ENCODE measurements at places on chromosomes 12 and 14. TPM values are rescaled to one million over a fixed set of nuclear protein-coding genes. Genes with fewer than 3 reads are reported as not detected.
A peak's percentile ranks its signal among the peaks of the same experiment; 100 is the strongest.

GRCh38 chr12:55707841-55708694 is at the start of gene ITGA7:
Gene ITGA7, minus strand, starts transcription at chr12:55707904. Its CDS starts 222 bp downstream, at chr12:55707682.
- peak; percentile 86 for DNase-seq

DNA sequence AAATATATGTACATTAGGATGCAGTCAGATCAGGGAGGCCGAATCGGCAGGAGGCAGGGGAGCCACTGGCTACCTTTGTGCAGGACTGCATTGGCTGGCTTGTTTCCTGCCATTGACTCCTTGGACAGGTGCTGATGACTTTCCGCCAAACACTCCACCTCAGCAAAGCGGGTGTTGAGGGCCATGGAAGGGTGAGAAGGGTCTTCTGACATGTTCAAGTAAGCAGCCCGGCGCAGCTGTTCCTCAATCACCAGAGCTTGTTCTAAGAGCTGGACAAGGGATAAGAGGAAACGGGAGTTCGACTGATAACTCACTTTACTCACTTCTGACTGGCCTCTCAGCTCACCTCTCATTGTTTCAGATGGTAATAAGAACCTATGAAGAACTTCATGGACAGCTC is 4.9 kb upstream of the NOP2 start:
- DNase-seq = no peak

- no peak for DNase-seq
Observed at GRCh38 chr14:73935666-73936065, 14.2 kb downstream of the FAM161B start.

GRCh38 chr12:79512068-79512467 is 178.7 kb downstream of the PAWR start:
- DNase-seq = no peak

DNA sequence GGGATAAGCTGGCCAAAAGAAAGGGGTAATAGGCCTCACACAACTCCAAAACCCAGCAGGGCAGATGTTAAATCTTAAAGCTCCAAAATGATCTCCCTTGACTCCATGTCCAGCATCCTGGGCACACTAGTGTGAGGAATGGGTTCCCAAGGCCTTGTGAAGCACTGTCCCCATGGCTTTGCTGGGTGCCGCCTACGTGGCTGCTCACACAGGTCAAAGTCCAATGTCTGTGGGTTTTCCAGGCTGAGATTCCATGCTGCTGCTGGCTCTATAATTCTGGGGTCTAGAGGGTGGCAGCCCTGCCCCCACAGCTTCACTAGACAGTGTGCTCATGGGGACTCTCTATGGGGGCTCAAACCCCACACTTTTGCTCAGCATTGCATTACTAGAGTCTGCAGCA is 145.3 kb upstream of the GRIN2B start:
- no peak for DNase-seq

GRCh38 chr14:63603749-63604277 is 37.9 kb downstream of the WDR89 start:
- no peak for DNase-seq

DNA sequence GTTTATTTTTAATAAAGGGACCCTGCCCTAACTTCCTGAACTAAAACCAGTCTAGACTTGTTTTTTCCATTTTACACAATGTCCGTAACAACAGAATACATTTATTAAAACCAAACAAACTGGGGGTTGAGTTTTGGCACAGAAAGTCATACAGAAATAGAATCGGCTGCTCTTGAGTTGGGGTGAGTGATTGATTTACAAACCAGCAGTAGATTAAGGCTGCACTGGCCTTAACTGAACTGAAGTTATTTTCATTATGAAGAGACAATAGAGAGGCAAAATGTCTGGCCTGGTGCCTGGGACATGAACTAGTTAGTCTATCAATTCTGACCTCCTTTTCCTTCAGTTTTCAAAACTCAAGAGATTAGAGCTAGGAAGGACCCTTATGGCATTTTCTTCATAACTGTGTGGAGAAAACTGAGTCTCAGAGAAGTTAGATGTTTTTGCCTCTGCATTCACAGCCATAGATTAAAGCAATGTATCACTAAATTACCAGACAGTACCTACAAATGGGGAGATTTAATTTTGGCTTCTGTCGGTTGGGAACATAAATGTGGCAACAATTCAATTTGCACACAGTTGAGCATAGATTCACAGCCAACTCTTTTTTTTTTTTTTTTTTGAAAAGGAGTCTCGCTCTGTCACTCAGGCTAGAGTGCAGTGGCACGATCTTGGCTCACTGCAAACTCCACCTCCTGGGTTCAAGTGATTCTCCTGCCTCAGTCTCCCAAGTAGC is 19.8 kb upstream of the MGP start:
- no peak for DNase-seq

GRCh38 chr14:34065236-34065635 is 114.4 kb upstream of the EGLN3 start:
- DNase-seq = no peak

- DNase-seq = no peak
Observed at GRCh38 chr12:19614601-19615383, 175.5 kb downstream of the AEBP2 start.

- DNase-seq = no peak
Observed at GRCh38 chr14:87799400-87799799, 193.6 kb downstream of the GALC start.

DNA sequence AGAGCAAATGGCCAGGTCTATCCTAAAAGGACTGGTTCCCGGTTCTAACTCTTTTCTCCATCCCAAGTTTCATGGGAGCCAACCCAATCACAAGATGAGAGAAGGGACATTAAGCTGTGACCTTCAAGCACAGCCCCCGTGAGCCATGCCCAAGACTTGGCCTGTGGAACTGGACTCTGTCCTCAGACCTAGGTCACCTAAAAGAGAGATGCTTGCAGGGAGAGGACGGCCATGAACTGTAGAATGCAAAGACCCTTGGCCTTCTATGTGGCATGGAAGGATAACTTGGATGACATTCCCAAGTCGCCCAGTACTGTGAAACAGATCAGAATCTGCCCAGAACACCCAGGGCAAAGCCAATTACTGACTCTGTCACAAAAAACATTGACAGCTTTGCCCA is 263.5 kb downstream of the DPF3 start:
- no peak for DNase-seq

GRCh38 chr12:92634202-92634601 is 68.6 kb upstream of the PLEKHG7 start:
- DNase-seq = no peak

TBX3 gene
- total RNA-seq = 2.5 TPM

LGR5 gene
- total RNA-seq = 13.8 TPM

ADAMTS20 gene
- not detected for total RNA-seq

GLT1D1 gene
- total RNA-seq = 0.22 TPM

All from chondrocyte (in vitro differentiated cells).